ENCODE measurements at places on chromosomes 7 and 10.
A peak's percentile ranks its signal among the peaks of the same experiment; 100 is the strongest.

DNA sequence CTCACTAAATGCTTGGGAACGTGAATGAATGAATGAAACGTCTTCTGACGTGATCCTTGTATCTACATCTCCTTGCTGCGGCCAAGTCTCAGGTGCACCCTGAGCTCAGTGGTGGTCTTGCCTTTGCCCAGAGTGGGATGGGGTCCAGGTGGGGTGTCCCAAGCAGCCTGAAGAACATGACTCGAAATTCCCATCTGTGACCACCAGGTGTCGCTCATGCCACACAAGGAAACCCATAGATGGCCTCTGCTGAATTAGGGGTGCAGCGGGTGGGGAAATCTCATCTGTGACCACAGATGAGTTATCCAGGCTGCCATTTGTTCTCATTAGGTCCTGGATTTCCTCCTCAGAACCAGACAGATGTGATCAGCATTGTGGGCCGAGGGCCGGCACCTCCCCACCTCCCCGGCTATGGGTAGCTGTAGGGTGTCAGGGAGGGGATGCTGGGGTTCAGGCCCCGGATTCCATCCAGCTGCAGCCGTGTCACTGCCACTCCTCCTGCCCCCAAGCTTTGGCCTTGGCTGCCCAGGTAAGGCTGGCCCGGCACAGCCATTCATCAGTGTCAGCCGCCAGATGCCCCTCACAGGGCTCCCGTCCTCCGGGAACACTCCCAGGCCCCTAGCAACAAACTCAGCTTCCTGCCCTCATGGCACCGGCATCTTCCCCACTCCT is 21.0 kb upstream of the GNA12 start:
- peak; percentile 23 for DNase-seq

DNA sequence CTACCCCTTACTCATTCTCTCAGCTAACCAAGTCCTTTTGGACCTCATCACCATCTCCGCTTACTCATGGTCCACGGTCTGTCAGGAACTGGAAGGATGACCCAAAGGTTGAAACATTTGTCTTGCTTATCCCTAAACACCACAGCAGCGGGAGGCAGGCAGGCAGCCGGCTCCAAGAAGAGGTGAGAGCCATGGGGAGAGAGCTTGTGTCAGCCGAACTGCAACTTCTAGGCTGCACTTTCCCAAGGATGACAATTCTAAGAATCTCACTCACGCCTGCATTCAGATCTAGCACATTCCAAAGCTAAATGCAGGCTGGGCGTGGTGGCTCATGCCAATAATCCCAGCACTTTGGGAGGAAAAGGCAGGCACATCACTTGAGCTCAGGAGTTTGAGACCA is 86.0 kb downstream of the SPDYE5 start:
- no peak for DNase-seq

- no peak for DNase-seq
Measured at GRCh38 chr10:4242561-4243035, 457.6 kb upstream of the KLF6 start.

GRCh38 chr7:20164425-20165145 is 52.6 kb downstream of the MACC1 start:
- no peak for DNase-seq

- DNase-seq: no peak
Measured at GRCh38 chr7:44587843-44588711, 6.0 kb upstream of the TMED4 start.

DNA sequence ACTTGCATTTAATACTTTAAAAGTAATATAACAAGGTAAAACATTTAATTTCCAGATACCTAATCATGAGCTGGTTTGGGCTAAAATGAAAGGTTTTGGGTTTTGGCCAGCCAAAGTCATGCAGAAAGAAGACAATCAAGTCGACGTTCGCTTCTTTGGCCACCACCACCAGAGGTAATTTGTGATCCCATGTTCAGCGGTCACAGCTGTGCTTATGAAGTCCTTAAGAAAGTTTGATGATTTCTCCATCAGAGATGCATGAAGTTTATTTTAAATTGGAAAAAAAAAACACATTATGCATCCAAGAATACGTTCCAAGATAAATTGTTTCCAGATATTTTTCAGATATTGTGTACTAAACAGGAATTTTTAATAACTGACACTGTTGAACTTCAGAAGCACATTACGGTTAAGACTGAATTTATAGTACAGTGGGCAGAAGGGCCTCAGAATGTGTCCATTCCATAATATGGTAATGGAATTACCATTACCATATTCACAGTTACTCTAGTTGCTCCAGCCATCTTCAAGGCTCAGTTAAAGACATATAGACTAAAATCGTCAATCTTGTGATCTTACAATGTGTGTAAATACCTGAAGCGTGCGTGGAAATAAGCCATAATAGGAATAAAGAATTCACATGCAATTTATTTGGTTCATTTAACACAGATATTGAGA is 106.8 kb downstream of the ZMYND11 start:
- DNase-seq: no peak

DNA sequence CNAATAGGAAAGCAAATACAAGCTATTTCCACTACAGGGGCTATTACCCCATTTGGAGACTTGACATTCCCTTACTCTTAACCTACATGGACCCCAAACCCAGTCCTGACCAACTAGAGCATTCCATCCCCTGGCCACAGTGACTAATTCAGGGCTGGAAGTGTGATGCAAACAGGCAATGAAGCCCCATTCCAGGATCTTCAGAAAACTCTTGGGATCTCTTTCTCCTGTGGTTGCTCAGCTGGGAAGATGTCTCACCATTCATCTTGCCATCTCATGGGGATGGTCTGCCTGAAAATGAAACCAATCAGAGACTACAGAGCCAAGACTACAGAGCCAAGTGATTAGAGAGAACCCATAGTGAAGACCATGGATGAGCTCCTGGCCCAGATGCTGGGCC is 206.2 kb downstream of the ZNF365 start:
- DNase-seq: no peak

- no peak for DNase-seq
Measured at GRCh38 chr7:109282726-109283125, 713.1 kb downstream of the DNAJB9 start.

DNA sequence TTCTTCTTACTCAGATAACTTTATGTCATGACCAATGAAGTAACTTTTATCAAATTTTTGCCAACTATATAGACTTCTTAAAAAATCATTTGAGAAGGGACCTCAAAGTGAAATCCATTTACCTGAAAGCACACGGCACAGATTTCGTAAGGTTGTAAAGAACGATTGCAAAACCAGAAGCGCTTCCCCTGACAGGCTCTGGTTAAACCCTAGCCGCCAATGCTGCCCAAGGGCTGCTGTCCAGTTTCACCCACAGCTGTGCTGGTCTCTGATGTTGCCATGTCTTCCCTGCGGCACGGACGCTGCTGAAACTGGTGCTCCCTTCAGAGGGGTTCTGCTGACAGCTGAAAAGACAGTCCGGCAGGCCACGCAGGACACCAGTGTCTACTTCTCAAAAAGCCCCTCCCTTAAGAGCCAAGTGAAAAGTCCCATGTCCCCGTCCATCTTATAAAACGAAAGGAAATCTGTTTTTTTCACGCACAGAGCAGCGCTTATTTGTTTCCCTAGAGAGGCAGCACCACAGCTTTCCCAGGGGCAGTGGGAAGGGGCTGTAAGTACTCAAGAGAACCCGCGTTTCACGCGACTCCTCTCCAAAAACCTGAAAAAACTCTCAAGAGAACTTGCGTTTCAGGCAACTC is 32.5 kb downstream of the GNA12 start:
- DNase-seq: no peak

DNA sequence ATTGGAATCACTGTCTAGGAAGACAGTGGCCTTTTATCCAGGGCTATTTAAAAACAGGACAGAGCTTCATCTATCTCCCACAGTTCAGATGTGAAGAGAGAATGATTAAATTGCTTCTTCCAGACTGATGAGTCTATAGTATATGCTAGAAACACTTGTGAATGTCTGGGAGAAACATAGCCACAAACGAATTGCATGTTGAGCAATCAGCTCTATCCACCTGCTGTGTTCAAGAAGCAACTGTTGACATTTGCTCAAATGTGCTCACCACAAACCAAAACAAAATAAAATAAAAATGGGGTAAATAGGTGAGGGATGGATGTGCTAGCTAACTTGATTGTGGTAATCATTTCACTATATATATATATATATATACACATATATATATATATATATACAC is 195.1 kb downstream of the HECW1 start:
- no peak for DNase-seq

- no peak for DNase-seq
Measured at GRCh38 chr10:125029584-125030242, 87.8 kb downstream of the ZRANB1 start.

DNA sequence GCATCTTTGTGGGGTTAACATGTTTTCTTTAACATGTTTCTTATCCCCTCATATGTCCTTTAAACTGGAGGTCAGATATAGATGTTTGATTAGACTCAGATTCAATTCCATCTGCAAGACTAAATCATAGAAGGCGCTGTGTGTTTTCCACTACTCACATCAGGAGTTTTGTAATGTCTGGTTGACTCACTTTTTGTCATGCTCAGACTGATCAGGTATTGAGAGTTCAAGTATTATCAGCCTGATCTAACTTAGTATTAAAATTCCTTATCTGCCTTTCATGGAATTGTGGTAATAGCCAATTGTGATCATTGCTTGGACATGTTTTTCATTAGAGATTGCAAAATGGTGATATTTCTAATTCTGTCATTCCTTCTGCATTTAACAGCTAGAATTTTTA is 30.2 kb downstream of the ENTPD7 start:
- no peak for DNase-seq

DNA sequence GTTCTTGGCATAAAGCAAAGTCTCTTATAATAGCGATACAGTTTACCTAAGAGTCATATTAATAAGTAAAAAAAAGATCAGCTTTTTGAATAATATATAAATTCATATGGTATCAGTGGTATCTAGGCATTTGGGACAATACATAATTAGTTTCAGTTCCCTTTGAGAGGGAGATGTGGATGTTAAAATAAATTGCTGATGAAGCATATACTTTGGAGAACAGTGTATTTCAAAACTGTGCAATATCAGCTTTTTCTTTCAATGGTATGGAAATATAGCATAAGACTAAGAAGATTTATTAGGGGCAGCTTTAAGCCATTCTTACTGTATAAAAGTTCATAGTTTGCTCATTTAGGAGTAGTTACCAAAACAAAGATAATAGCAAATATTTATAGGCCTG is 35.5 kb downstream of the MDFIC start:
- no peak for DNase-seq

GRCh38 chr7:44172352-44172751 is 16.9 kb downstream of the GCK start:
- no peak for DNase-seq

DNA sequence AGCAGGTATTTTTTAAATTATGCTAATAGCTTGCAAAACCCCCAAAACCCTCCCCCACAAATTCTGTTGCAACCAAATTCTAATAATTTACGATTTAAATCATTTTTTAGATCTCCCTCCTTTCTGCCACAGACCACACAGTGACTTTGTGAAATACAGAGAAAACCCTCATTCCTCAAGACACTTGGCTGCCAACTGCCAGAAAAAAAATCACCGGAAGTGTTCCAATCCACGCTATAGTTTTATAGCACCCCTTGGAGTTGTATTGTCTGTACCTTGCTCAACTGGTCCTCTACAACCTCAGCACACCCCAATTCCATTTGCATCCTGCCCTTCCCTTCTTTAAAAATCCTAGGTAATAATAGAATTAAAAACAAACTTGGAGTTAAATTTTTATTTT is 560.1 kb downstream of the PARD3 start:
- no peak for DNase-seq

GRCh38 chr10:97025613-97026242 is 160.0 kb downstream of the SLIT1 start:
- no peak for DNase-seq

DNA sequence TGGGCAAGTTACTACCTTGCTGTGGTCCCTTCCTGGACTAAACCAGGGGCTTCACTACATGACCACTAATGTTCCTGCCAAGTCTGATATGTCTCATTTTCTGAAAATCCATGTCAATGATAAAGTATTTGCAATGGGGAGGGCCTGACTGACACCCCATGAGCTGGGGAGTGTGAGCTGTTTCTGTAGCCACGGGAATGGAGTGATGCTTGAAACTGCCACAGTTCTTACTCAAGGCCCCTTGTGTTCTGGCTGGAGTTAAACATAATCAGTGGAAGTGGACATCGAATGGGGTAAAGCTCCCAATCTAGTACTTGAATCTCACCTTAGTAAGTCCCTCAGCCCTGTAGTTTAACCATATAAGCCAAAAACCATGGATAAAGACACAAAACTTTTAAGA is 61.9 kb upstream of the PDLIM1 start:
- no peak for DNase-seq

- no peak for DNase-seq
Measured at GRCh38 chr7:47411901-47412300, 170.0 kb downstream of the TNS3 start.

GRCh38 chr7:104908636-104909035 is 105.4 kb upstream of the KMT2E start:
- DNase-seq: no peak

DNA sequence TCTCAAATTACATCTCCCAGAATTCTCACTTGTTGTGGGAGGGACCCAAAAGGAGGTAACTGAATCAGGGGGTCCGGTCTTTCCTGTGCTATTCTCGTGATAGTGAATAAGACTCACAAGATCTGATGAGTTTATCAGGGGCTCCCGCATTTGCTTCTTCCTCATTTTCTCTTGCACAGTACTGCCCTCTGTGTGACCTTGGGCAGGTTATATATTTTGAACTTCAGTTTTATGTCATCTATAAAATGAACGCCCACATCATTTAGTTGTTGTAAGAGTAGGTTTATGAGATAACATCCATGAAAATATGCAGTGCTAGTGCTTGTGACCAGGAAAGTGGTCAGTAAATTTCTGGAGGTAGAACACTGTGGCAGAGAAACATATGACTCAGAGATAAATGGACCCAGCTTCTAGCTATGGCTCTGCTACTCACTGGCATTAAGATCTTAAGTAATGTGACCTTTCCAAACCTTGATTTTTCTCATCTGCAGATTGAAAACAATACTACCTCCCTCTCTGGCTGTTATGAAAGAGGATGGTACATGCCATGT is 44.3 kb downstream of the SCRN1 start:
- no peak for DNase-seq

DNA sequence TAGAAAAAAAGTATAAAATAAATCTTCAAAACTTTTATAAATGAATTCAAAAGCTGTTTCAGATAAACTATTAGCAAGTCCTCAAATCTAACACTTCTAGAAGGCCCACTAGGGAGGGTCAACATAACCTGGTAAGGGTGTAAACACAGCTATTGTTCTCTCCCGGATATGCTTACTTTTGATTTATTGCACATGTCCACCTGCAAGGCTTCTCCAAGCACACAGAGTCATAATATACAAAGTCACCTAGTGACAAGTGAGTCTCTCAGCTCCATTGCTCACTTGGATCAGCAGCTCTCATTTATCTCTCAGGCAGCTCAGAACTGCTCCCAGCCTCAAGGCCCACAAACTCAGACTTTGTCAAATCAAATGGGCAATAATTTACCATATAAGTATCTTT is 44.0 kb upstream of the COL1A2 start:
- no peak for DNase-seq

GRCh38 chr7:105693576-105693975 is 112.3 kb upstream of the EFCAB10 start:
- DNase-seq: no peak
